Cortex of kidney (tissue), 1 donor: ENCODE measurements at places on chromosomes 5 and 9.

GRCh38 chr5:15889001-15889400, 290.6 kb downstream of the MARCHF11 start:
- DNase-seq, result no peak

GRCh38 chr5:96433066-96433447, at the start of gene PCSK1:
Gene PCSK1 (minus strand): TSS chr5:96433248. CDS start chr5:96433042, 206 bp downstream.
- no peak for DNase-seq

DNA sequence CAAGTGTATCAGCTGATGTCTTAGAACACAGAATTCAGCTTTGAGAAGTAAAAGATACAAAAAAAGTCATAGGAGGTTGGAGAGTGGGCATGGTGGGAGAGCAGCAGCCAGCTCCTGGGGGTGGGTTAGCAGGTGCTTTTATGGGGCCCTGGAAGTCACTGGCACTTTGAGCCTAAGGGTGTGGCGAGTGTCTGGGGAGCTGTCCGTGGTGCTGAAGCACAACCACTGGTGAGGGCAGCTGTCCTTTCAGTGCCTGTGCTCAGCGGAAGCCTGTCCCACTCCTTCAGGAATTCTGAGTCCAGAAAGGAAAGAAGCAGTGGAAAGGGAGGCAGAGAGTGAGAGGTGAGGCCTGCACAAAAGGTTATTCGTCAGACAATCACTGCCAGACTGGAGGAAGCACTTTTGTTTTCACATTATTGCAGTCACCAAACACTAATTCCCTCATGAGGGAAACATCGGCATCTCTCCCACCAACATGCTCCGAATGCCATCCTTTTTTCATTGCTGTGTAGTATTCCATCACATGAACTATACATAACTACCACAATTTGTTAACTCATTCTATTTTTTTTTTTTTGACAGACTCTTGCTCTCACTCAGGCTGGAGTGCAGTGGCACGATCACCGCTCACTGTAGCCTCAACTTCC, 59.4 kb upstream of the RAPGEF1 start:
- DNase-seq, result no peak

GRCh38 chr5:160937570-160937969, 85.6 kb upstream of the ATP10B start:
- no peak for DNase-seq

GRCh38 chr5:91030521-91031401, 352.4 kb downstream of the ARRDC3 start:
- no peak for DNase-seq

- DNase-seq, result no peak
These were observed 26.4 kb upstream of the SLC1A1 start for GRCh38 chr9:4463824-4464223.

- no peak for DNase-seq
These were observed 7.2 kb downstream of the TBCA start for GRCh38 chr5:77768978-77769377.

GRCh38 chr9:122106576-122106975, 13.5 kb upstream of the TTLL11 start:
- DNase-seq, result no peak

GRCh38 chr9:899440-900184, 58.1 kb downstream of the DMRT1 start:
- DNase-seq, result no peak

DNA sequence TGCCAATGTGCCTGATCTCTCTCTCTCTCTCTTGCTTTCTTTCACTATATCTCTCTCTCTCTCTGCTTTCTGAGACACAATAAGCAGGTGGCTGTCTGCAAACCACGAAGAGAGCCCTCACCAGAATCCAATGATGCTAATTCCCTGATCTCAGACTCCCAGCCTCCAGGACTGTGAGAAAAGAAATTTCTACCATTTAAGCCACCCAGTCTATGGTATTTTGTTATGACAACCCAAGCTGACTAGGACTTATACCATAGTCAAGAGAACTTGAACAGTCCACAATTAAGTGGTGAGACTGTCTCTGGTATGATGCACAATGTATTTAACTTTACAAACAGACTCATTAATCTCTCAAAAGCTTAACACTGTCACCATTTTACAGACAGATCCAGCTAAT, 67.0 kb downstream of the NFIB start:
- no peak for DNase-seq

DNA sequence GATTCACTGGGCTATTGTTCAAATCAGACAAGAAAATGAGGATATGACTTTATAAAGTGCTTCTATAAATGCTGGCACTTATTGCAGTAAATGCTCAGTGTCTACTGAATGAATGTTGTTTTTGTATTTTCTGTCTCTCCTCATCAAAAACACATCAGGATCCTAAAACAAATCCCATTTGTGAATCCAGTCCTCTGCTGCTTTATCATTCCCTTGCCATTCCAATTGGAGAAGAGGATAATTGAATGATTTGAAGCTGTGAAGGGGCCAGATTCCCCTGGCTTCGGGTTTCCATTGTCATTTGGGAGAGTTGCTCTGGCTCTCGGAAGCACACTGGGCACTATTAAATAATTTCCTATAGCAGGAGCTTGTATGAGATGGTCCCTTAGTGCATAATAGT, 666.8 kb downstream of the ACTL7B start:
- no peak for DNase-seq

DNA sequence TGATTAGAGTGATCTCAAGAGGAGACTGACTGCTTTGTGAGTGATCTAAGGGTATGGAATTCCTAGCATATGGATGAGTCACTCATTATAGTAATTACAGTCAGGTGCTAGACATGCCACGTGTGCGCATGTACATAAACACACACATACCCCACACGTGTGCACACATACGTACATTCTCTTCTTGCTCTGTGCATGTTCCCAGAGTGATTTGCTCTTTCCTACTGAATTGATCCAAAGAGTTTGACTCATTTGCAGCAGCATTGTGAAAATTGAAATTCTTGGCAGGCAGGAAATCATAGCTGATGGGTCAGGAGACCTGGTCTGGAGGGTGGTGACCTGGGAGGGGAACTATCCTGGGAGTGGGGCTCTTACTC, 63.8 kb downstream of the ANGPTL2 start:
- DNase-seq, result no peak

DNA sequence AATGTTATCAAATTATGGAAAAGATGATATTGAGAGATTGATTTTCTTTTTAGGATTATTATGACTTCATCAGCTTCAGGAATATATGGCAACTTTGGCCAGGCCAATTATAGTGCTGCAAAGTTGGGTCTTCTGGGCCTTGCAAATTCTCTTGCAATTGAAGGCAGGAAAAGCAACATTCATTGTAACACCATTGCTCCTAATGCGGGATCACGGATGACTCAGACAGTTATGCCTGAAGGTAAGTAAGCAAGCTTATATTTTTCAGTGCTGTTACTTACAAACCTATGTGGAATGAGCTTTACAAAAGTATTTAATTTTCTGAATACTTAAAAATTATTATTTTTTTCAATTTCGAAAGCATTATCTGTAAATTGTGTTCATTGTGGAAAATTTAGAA, 26.5 kb downstream of the HSD17B4 start:
- no peak for DNase-seq

DNA sequence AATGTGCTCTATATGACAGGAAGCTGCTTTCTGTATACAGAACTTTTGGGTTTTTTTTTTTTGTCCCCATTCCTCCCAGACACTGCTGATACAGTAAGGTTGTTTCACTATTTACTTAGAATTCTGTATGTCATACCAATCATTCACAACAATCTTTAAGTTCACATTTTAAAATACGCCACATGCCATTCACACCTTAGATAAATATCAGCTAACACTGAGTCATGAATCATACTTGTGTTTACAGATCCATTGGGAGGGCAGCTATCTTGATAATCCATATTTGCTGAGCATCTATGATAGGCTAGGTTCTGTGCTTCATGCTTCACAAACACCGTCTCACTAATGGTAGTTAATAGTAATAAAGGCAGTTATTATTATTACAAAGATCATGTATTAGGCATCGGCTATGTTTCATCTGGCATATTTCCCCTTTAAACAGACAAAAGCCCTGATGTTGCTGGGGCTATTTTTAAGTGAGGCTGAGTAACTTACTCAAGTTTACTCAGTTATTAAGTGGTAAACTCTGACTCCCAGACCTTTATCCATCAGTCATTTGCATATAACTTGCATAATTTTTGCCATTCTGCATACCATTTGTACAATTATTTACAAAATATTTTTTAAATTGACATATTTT, 152.2 kb upstream of the HMHB1 start:
- DNase-seq, result no peak

DNA sequence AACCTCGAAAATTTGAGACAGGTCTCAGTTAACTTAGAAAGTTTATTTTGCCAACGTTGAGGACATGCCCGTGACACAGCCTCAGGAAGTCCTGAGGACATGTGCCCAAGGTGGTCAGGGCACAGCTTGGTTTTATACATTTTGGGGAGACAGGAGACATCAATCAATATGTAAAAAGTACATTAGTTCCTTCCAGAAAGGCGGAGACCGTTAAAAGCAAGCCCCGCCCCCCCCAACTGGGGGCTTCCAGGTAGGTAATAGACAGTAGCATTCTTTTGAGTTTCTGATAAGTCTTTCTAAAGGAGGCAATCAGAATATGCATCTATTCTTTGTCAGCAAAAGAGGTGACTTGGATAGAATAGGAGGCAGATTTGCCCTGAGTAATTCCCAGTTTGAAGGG, 599 bp upstream of the MOCS2 start:
- no peak for DNase-seq

DNA sequence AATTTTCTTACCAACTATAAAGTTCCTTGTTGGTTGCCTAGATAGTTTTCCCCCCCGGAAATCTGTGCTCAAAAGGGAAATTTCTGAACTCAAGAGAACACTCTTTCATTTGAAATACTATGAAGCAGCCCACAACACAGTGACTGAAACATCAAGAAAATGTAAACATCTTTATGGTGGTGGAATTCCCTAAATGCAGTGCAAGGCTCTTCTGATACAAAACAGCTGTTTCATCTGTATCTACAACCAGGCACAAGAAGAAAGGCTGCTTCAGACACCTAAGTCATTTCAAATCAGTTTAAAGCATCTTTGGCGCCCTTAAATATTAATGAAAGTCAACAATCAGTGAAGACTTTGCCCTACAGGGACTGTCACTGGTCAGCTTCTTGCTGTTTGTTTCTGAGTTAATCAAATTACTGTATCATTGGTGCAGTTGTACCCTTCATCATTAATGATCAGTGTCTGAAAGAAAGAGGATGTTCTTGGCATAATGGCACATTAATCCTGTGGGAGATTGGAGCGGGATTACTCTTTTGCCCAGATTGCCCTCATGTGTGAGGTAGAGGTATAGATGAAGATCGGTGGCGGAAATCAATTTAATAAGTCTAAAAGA, 947.0 kb downstream of the NR2F1-AS1 start:
- DNase-seq, result no peak

DNA sequence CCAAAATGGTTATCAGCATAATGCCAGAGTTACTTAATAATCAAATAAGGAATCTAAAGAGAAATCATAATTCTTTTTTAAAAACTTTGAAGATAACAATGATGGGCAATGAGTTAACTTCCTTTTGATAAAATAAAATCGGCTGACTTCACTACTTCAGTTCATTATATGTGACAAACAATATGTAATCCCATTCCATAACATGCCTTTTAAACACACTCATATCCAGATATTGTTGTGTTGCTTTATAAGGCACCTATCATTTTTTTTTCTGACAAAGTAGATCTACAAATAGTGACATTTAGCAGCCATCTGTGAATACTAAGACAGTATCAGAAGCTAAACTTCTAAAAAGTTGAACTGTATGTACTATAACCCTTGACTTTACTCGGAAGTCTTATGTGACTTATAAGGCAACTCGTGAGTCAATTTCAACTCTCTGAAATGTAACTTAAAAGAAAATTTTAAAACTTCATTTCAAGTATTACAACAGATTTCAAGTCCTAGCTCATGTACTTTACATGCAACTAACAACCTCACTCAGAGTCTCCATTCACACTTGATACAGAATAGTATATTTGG, 7.5 kb downstream of the ADAMTS6 start:
- DNase-seq, result no peak

DNA sequence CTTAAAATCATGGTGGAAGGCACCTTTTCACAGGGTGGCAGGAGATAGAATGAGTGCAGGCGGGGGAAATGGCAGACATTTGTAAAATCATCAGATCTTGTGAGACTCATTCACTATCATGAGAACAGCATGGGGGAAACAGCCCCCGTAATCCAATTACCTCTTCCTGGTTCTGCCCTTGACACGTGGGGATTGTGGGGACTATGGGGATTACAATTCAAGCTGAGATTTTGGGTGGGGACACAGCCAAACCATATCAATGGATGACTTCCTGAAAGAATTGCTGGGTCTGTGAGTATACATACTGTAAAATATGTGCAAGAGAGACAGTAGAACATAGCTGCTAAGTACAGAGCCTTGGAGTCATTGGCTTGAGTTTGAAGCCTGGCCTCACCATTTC, 47.0 kb downstream of the KIAA1958 start:
- no peak for DNase-seq

DNA sequence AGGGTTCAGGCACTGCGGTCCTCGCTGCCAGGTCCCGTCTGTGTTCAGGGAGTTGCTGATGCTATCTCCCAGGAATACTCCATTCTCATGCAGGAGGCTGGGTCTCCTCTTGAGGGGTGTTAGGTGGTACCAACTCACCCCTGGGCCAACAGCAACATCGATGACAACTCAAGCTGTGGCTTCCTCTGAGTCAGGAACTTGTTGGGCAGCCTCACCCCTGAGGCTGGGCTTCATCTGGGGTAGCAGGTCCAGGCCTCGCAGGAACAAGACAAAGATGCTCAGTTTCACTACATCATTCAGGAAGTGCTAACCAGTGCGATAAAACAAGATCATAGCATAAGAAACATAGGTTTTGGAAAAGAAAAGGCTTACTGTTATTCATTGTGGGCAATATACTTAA, 125.9 kb downstream of the SYK start:
- DNase-seq, result no peak

GRCh38 chr5:14118551-14119320, 24.4 kb upstream of the TRIO start:
- no peak for DNase-seq

DNA sequence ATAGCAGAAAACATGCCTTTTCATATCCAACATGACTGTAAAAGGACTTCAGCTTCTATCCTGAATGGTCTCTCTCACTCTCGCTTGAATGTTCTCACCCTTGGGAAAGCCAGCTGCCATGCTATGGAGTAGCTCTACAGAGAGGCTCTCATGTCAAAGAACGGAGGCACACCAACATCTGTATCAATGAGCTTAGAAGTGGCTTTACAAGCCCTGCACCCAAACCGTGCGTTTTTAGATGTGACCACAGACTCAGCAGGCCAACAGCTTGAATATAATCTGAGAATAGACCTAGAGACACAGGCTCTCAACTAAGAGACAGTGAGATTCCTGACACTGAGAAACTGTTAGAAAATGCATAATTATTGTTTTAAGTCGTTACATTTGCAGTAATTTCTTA, 1231.6 kb upstream of the CDH9 start:
- no peak for DNase-seq

- DNase-seq, result no peak
These were observed 68.4 kb downstream of the PSD2 start for GRCh38 chr5:139863855-139864558.

DNA sequence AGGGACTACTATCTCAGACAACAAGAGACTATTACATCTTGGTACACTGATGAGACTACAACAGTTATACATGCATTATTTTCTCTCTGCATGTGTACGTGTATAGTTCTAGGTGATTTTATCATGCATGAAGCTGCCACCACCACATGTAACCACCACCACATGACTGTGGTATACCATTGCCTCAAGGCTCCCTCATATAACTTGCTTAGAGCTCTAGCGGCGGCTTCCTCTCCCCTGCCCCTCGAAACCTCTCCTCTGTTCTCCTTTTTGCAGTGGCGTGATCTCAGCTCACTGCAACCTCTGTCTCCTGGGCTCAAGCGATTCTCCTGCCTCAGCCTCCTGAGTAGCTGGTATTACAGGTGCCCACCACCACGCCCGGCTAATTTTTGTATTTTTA, 162.3 kb downstream of the AOPEP start:
- no peak for DNase-seq
